Fibroblast of gingiva (primary cell): ENCODE measurements at places on chromosomes 6 and 20.

DNA sequence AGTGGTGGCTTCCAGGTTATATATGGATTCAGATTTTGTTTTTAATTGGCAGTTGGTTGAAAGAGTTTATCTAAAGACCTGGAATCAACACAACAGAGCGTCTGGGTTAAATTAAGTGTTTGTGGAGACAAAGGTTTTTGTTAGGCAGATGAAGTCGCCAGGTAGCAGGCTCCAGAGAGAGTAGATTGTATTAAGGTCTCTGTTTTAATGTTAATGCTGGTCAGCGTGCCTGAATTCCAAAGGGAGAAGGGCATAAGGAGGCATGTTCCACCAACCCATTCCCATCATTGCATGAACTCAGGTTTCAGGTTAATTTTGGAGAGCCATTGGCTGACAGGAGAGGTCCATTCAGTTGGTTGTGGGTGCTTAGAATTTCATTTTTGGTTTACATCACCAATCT is 744.1 kb upstream of the GJE1 start:
- no peak for DNase-seq

GRCh38 chr6:17580518-17581048 is 19.5 kb upstream of the FAM8A1 start:
- DNase-seq: peak; percentile 38

GRCh38 chr6:4129446-4129845 is 5.9 kb downstream of the ECI2 start:
- no peak for DNase-seq

DNA sequence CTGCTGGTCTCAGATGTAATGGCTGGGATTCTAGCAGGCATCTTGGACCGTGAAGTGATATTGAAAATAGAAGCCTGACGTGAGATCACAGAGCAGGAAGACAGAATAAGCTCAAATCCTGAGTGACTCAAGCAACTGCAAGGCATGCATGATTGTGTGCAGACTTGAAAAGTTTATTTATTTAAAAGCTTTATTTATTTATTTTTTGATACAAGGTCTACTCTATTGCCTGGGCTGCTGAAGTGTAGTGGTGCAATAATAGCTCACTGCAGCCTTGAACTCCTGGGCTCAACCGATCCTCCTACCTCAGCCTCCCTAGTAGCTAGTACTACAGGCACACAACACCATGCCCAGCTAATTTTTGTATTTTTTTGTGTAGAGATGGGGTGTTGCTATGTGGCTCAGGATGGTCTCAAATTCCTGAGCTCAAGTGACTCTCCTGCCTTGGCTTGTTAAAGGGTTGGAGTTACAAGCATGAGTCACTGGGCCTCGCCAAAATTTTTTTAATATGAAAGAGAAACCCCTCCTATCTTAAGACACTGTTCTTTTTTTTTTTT is 40.1 kb upstream of the RNF144B start:
- DNase-seq: peak; percentile 60

DNA sequence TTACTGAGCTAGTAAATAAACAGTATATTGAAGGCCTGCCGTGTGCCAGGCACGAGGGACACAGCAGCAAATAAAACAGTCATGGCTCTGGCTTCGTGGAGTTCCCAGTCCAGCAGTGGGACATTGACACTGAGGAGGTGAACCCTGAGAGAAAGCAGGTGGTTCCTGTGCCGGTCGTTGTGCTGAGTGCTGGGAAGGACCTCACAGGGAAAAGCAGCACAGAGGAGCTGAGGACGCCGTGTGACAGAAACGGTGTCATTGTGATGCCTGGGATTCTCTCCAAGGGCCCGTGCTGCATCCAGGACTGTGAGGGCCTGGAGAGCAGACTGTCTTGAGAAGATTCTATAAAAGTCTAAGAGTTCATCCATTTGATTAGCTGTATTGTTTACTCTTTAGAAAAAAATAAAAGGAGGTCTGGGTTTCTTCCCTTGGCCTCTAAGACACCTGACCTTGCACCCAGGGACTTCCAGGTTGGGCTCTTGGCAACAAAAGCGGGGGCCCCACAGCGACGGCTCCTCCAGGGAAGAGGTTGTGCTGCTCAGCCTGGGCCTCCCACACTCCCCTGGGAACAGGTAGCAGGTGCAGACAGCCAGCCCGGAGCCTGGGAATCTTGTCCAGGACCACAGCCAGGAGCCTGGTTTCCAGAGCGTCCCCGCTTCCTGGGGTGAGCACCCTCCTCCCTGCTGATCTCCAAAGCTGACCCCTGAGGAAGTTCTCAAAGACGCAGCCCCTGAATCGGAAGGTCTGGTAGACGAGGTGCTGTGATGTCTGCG is 251.2 kb upstream of the PMEPA1 start:
- no peak for DNase-seq

- no peak for DNase-seq
Measured at GRCh38 chr6:16623731-16624130, 137.5 kb downstream of the ATXN1 start.

DNA sequence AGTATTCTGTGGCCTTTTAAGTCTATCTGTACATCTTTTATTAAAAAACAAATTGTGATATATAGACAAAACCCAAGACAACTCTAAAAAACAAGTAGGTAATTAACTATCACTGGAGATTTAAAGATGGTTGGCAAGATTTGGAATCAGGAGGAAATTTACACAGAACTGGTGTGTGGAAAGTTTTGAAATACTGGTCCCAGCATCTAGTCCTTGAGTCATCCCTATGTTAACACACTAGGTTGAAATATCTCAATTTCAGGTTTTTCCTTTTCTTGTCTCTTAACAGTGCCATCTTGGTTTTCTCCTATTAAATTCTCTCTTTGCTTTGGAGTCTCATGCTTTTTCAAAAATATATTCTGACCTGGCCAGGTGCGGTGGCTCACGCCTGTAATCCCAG is 27.5 kb downstream of the SASH1 start:
- DNase-seq: no peak

DNA sequence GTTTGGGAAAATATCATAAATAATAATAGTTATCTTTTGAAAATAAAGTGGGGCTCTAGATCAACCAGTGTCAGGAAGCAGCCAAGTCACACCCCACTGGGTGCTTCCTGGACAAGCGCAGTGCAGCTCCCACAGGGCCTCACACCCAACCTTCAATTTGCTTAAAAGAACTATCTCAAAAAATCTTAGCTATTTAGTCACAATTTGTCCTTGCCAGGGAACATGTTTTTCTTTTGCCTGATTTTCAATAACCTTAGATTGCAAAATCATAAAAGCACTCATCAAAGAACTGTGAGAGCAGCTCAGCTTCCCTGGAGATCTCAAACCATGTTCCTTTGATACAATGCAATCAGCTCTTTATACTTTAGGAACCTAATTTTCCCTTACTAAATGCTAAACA is 1.6 kb upstream of the NCOA7 start:
- DNase-seq: peak; percentile 50

DNA sequence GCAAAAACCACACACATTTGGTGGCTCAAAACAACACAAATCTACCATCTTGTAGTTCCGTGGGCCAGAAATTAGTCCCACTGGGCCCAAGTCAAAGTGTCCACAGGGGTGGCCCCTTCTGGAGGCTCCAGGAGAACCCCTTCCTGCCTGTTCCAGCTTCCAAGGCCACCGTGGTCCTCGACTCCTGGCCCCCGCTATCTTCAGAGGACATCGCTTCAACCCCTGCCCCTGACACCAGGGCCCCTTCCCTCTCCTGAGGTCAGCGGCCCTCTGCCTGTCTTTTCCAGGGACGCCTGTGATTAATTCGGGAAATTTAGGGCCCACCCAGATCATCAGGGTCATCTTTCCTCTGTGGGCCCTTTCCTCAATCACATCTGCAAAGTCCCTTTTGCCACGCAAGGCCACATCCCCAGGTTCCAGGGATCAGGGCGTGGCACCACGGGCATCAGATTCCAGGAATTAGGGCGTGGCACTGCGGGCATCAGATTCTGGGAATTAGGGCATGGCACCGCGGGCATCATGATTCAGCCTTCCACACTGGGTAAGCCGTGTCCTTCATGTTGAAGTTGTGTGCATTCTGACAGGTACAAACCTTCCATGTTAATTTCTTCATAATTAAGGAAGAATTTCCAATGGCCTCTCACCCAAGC is 59.9 kb upstream of the SMOC2 start:
- DNase-seq: no peak

- DNase-seq: no peak
Measured at GRCh38 chr6:168823397-168824212, 382.6 kb downstream of the SMOC2 start.
